ENCODE measurements at places on chromosomes 12 and 14.

DNA sequence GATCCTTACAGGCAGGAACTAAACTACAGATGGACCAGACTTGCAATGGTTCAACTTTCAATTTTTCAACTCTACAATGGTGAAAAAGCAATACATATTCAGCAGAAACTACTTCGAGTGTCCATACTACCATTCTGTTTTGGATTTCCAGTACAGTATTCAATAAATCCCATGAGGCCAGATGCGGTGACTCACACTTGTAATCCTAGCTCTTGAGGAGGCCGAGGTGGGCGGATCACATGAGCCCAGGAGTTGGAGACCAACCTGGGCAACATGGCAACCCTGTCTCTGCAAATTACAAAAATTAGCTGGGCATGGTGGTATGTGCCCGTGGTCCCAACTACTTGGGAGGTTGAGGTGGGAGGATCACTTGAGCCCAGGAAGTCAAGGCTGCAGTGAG lies 336.1 kb downstream of the MED13L start:
- H3K27ac ChIP-seq = no peak overlapping the region
- no peak for DNase-seq
- no peaks in the 10 kb centered on the region for H3K36me3 ChIP-seq

DNA sequence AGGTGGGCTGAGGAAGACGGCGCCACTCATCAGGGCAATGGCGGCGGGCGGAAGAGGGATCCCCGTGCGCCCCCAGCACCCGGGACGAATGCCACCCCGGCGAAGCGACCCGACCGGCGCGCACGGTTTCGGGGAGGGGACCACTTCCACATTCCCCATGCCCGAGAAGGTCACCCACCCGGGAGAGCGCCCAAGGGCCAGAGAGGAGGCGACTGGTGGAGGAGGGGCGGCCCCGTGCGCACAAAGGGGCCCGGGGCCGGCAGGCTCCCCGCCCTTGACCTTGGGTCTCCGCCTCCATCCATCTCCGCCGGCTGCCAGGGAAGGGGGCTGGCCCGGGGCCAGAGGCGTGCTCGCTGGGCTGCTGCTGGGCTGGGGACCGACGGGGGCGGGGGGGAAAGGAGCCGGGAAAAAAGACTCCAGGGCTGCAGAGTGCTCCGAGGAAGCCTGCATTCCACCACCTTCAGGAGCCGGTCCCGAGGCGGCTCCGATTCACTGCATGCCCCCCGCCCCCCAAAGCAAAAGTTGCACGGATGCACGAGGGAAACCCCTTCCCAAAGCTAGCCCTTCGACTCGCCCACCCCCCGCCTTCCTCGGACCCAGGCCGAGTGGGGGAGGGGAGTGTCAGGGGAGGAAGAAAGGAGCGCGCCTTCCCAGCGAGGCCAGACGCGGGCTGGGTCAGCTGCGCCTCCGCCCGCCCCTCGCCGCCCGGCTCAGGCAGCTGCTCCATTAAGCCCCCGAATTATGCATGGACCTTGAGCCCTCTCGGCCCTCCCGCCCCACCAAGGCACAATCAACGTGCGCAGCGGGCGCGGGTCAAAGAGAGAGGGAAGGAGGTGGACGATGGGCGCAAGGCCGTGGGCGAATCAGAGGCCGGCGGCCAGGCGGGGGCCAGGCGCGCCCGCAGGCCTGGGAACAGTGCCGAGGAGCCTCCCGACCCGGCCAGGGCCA lies 26.2 kb downstream of the BCL11B start:
- no peaks in the 10 kb centered on the region for H3K36me3 ChIP-seq
- no peak for DNase-seq
- H3K27ac ChIP-seq = no peak overlapping the region
- peaks cover 55% of the 10 kb centered on the region for H3K27me3 ChIP-seq
- H3K4me3 ChIP-seq = no peak overlapping the region

DNA sequence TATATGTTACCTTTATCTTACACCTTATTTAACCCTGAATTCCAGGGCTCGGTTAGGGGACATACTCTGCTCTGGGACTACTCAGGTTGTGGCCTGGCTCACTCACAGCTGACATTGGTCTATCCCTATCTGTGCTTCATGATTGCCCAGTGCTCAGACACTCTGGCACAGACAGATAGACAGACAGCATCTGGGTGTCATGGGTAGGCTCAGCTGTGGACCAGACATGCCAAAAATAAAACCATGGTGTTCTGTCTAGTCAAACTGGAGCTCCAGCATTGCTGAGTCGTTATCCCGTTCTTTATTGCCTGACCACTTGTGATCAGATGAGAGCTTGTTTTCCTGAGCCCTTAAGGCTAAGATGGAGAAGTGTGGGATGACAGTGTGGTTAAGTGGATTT lies 29.0 kb downstream of the FBXW8 start:
- no peaks in the 10 kb centered on the region for H3K27me3 ChIP-seq
- no peak overlapping the region for H3K4me3 ChIP-seq

GRCh38 chr14:56207626-56208292 lies 89.5 kb downstream of the PELI2 start:
- no peak for DNase-seq
- no peak overlapping the region for H3K4me3 ChIP-seq
- H3K36me3 ChIP-seq = no peaks in the 10 kb centered on the region
- no peaks in the 10 kb centered on the region for H3K27me3 ChIP-seq
- no peak overlapping the region for H3K27ac ChIP-seq

DNA sequence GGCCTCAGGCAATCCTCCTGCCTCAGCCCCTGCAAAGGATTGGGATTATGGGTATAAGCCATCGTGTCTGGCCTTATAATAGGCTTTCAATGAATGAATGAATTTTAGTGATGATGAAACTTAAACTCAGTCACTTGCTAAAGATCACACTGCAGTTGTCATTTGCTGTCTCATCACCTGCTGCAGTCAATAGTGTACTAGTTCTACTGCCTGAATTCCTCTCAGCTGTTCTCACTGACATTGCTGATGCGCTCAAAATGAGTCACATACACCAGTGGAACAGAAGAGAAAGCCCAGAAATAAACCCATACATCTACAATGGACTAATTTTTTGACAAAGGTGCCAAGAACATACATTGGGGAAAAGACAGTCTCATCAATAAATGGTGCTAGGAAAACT lies 5.6 kb upstream of the SYNJ2BP start:
- no peak for DNase-seq
- H3K27ac ChIP-seq = no peak overlapping the region
- no peaks in the 10 kb centered on the region for H3K4me1 ChIP-seq

All from tibial nerve (tissue), 4 donors.